ENCODE measurements at places on chromosomes 2 and 18.

GRCh38 chr2:208222351-208222750 is 32.5 kb downstream of the IDH1 start:
- DNase-seq: no peak

GRCh38 chr2:47528874-47529273 is 125.9 kb downstream of the MSH2 start:
- no peak for DNase-seq

- no peak for DNase-seq
Measured at GRCh38 chr2:67616749-67617148, 219.6 kb downstream of the ETAA1 start.

DNA sequence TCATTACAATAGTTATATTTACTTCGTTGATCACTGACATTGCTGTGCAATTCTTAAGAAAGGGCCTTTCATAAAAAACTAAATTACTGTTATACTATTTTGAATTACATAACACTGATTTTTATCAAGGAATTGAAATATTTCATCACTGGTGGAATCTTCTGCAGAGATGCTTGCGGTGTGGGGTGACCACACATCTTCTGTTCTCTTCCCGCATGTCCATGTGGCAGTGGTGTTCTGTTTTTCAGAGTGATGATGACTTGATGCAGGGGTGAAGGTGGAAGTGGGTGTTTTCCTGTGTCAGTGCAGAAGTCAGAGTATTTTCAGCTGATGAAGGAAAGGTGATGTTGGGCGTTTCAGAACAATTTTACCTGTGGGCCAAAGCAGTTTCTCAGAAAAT is 7.0 kb downstream of the CNDP2 start:
- no peak for DNase-seq

DNA sequence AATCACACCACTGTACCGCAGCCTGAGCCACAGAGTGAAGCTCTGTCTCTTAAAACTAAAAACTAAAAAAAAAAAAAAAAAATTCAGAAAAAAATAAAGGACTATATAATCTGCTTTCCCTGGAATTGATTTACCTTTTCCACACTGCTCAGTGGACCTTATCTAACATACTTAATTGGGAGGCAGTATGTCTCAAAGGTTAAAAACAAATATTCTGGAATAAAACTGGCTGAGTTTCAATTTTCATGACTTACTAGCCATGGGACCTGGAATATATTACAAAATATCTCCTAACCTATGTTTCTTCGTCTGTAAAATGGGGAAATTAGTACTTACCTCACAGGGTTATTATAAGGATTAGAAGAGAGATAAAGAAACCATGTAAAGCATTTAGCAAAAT is 11.8 kb downstream of the NCKAP1 start:
- no peak for DNase-seq

- no peak for DNase-seq
Measured at GRCh38 chr18:45635893-45636509, 20.7 kb downstream of the SLC14A2 start.

DNA sequence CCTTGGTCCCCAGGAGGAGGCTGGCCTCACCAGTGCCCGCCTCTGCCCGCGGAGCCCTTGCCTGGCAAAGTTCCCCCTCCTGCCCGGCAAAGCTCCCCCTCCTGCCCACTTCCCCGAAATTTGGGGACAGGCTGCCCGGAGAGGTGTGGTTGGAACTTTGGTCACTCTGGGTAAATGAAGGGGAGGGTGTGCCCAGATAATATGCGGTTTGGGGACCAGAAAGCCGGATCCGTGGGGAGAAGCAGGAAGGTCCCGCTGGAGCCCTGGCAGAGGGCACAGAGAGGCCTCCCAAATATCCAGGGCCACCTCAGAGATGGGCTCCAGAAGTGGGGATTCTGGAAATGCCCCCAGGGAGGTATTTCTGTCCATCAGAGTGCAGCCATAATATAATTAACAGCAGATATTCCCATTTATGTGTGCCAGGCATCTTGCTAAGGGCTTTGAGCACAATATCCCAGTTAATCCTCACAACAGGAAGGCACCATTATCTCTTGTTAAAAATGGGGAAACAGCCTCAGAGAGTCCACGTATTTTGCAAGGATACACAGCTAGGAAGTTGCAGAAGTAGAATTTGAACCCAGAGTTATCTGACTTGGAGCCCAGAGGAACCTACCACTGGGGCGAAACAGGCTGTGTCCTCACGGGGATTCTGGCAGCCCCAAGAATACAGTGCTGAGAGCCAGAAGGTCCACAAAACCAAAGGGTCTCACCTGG is 914 bp downstream of the STEAP3 start:
- no peak for DNase-seq

- no peak for DNase-seq
Measured at GRCh38 chr2:11456251-11456650, 9.7 kb downstream of the E2F6 start.
